Fibroblast of skin of left quadriceps (primary cell): ENCODE measurements at places on chromosomes 2 and 18.

- DNase-seq, result no peak
Observed at GRCh38 chr2:136356125-136357006, 238.4 kb upstream of the CXCR4 start.

DNA sequence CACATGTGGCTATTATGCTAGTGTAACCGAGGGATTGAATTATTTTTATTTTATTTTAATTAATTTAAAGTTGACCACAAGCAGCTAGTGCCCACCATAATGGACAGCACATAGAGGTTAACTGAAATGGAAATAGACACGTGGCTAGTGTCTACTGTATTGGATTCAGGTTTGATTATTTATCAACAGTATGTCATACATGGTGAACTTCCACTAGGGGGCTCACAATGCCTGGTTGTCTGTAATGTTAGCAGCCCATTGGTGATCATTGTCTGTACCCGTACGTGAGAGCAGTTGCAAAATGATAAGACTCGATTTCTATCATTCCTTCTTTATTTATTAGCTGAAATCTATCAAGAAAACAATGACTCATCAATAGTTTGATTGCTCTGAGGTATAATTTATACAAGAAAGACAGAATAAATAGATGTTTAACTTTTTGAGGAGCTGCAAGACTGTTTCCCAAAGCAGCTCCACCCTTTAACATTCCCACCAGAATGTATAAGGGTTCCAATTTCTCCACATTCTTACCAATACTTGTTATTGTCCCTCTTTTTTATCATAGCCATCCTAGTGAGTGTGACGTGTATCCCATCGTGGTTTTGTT is 76.5 kb downstream of the CYBRD1 start:
- peak; percentile 32 for DNase-seq

GRCh38 chr2:65722028-65722778 is 289.8 kb upstream of the SPRED2 start:
- DNase-seq, result no peak

GRCh38 chr2:71830497-71831192 is 317.0 kb downstream of the CYP26B1 start:
- DNase-seq, result no peak

DNA sequence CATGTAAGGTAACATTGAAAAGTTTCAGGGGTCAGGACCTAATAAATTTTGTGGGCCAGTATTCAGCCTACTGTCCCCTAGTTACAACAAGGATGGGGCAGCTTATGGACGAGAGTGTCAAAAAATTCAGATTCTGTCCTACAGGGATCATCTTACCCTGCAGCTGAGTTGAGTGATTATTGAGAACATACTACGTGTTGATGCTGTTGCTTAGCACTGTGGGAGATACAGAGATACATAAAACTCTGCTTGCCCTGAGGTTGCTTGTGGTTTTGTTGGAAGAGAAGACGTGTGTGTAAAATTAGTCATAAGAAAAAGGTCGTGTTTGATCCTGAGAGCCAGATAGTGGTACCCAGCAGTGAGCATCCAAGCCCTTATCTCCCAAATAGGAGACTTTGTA is 253.2 kb downstream of the NEDD4L start:
- DNase-seq, result no peak

GRCh38 chr18:47881752-47882455 is 48.6 kb downstream of the SMAD2 start:
- DNase-seq, result no peak

- no peak for DNase-seq
Observed at GRCh38 chr2:205975082-205975949, 110.7 kb downstream of the INO80D start.

GRCh38 chr18:48139431-48140347 is 209.2 kb upstream of the SMAD2 start:
- DNase-seq, result no peak

- no peak for DNase-seq
Observed at GRCh38 chr2:228321015-228321414, 139.5 kb upstream of the SPHKAP start.

- DNase-seq, result no peak
Observed at GRCh38 chr2:10305715-10306114, 3.0 kb downstream of the HPCAL1 start.

- DNase-seq, result no peak
Observed at GRCh38 chr2:10571673-10572072, 118.1 kb downstream of the NOL10 start.

GRCh38 chr2:199378948-199379650 is 78.6 kb downstream of the SATB2 start:
- DNase-seq, result peak; percentile 66

GRCh38 chr2:175567435-175568061 is 386.0 kb upstream of the ATP5MC3 start:
- DNase-seq, result no peak

- DNase-seq, result no peak
Observed at GRCh38 chr2:16375351-16375750, 290.3 kb downstream of the CYRIA start.

DNA sequence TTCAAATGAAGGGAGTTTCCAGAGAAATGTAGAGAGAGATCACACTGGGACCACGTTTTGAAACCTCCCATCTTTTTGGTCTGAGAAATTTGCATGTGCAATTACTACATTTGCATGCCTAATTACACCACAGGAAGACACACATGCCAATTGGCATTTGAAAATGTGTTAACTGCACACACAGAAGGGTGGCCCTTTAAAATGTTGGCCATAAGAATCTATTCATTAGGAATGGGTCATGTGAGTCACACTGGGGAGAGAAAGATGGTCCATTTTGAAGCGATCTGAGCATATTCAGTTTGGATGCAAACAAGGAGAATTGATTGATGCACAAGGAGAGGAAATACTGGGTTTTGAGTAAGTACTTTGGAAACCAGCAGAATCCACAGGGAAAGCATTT is 1407.1 kb upstream of the ACVR2A start:
- no peak for DNase-seq

- DNase-seq, result no peak
Observed at GRCh38 chr2:230360028-230360427, 33.0 kb downstream of the SP140L start.

- DNase-seq, result no peak
Observed at GRCh38 chr2:47218899-47219525, 63.9 kb upstream of the STPG4 start.

- DNase-seq, result no peak
Observed at GRCh38 chr2:8343031-8343430, 338.8 kb upstream of the ID2 start.

- DNase-seq, result no peak
Observed at GRCh38 chr18:29664278-29665036, 1378.1 kb downstream of the DSC3 start.

GRCh38 chr2:74327199-74327598 is 16.0 kb downstream of the SLC4A5 start:
- DNase-seq, result no peak

- DNase-seq, result peak; percentile 43
Observed at GRCh38 chr2:162123806-162124758, 28.0 kb downstream of the GCG start.

DNA sequence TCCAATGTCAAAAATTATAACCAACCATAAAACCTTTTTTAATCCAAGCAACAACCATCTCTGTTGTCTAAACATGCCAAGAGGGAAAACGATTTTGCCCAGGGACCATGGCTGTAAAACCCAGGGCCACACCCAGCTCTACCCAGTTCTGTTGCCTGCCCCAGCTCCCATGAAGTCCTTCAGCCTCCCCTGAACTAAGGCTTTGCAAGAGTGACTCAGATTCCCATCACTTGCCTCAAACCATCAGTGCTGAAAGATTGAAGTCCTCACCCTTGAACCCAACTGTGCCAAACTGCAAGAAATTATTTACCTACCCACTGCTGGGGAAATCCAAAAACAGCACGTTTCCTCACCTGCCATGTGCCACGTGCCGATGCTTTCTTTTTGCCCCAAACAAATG is 102.5 kb downstream of the TFCP2L1 start:
- DNase-seq, result no peak

- no peak for DNase-seq
Observed at GRCh38 chr2:156456616-156457015, 20.4 kb downstream of the GPD2 start.

- no peak for DNase-seq
Observed at GRCh38 chr2:200051611-200051945, 96.2 kb downstream of the MAIP1 start.

DNA sequence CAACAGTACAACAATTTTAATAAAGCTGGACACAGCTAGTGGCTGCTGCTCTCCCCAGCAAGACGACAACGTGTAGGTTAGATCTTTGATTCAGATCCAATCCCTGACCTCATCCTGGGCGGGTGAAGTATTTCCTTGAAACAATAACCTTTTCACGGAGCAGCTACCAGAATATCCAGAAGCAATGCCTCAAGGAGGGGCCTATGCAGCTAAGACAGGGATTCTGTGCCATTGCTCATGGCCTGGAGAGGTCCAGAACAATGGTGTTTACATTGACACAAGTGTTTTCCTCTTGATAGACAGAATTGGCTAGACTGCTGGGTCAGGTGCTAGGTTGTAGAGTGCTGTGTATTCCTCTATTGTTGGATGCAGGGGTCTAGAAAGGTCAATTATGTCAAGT is 520.1 kb downstream of the BCL11A start:
- no peak for DNase-seq

DNA sequence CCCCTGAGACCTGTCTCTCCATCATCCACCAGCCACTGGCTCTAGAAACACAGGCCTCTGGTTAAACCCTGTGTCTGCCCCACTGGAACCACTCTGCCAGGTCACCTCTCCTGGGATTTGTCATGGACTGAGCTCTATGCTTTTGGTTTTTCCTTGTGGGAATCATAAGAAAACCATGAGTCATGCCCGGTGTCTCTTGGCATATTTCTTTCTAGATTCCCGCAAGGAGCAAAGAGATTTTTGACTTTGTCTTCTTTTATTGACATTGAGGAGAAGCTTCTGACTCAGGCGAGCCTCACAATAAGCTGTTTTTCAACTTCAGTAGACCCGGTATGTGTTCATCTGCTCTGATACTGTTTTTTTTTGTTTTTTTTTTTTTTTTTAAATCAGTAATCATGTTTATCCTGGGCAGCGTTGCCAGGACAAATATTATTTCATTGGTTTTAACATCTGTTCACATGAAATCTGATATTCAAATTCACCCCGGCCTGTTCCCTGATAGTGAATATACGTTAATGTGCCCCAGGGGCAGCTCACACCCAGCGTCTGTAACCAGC is 207.1 kb downstream of the ACKR3 start:
- peak; percentile 66 for DNase-seq

GRCh38 chr18:74148543-74149070 is 284 bp downstream of the TIMM21 start:
- no peak for DNase-seq

DNA sequence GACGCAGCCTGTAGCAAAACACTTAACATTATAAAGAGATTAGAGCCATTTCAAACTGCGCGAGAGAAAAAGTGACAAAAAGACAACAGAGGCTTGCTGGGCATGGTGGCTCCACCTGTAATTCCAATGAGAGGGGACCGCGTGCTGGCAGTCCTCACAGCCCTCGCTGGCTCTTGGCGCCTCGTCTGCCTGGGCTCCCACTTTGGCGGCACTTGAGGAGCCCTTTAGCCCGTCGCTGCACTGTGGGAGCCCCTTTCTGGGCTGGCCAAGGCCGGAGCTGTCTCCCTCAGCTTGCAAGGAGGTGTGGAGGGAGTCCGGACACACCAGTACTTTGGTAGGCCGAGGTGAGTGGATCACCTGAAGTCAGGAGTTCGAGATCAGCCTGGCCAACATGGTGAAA is 9.3 kb upstream of the IFIH1 start:
- no peak for DNase-seq

- DNase-seq, result no peak
Observed at GRCh38 chr18:71441156-71441555, 1103.0 kb downstream of the CBLN2 start.

DNA sequence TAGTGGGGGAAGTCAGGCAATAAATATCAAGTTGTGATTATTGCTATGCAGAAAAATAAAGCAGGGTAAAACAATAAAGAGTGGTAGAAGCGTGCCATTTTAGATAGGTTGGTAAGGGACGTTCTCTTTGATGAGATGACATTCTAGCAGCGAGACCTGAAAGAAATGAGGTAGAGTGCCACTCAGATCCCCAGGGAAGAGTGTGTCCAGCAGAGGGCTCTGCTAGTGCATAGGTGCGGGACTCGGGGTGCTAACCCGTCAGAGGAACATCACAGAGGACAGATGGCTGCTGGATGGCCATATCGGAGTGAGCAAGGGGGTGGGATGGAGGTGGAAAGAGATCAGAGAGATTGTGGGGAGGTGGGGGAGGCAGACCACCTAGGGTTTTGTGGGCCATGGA is 16.3 kb upstream of the GTF2A1L start:
- DNase-seq, result no peak

DNA sequence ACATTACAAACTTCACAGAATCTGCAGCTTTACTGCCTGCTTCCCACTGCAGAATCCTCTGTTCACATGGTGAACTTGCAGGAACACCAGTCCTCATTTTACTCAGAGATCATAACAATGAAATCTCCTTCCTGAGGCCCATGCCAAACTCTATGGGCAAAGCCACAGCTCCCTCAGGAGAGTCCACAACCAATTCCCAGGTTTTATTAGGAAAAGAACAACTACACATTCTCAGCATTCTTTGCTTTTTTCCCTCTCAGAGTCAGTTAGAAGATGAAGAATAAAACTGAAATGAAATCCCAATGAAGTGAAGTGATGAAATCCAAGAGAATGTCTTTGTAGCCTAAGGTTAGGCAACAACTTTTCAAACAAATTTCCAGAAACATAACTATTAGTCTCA is 233.7 kb downstream of the DSEL start:
- peak; percentile 35 for DNase-seq

GRCh38 chr2:180343528-180344345 is 336.6 kb upstream of the CWC22 start:
- no peak for DNase-seq

- DNase-seq, result no peak
Observed at GRCh38 chr2:230938098-230938497, 13.1 kb upstream of the GPR55 start.

GRCh38 chr2:196088203-196088602 is 19.6 kb upstream of the DNAH7 start:
- no peak for DNase-seq

- DNase-seq, result no peak
Observed at GRCh38 chr2:57725337-57725947, 321.2 kb upstream of the VRK2 start.

- no peak for DNase-seq
Observed at GRCh38 chr2:113755835-113756354, 547 bp downstream of the SLC35F5 start.

GRCh38 chr2:128364441-128364911 is 45.8 kb upstream of the HS6ST1 start:
- DNase-seq, result no peak

- DNase-seq, result peak; percentile 39
Observed at GRCh38 chr18:49768051-49768391, 45.3 kb downstream of the ACAA2 start.

GRCh38 chr18:11274144-11274794 is 124.9 kb upstream of the PIEZO2 start:
- no peak for DNase-seq

DNA sequence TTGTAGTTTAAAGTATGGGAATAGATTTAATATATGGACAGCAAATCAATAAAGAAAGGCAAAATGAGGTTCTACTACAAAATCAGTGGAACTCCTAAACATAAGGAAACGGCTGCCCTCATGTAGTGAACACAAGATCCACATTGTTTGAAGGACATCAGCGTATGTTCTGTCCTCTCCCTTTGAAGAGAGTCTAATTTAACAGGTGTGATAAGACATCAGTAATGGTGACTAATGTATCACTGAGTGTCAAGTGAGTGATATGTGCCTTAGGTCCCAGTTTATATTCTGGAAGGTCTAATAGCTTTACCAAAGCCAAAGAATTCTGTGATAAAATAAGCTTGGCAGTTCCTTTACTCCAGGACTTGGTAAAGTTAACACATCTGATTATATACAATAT is 248.7 kb downstream of the PTPRM start:
- no peak for DNase-seq

- no peak for DNase-seq
Observed at GRCh38 chr2:220489121-220489520, 861.7 kb downstream of the SLC4A3 start.
